ENCODE measurements at places on chromosomes 2 and 18. TPM values are rescaled to one million over a fixed set of nuclear protein-coding genes. Genes with fewer than 3 reads are reported as not detected.

Gene TMEM37
- not detected for total RNA-seq

Gene SPATA3
- total RNA-seq: not detected

Gene GAL3ST2
- total RNA-seq: 0.25 TPM

Gene ITGB1BP1
- 34.8 TPM for total RNA-seq

Gene RAPGEF4
- total RNA-seq: 1.3 TPM

Gene ANKAR
- total RNA-seq: 22.2 TPM

Gene CRACDL
- not detected for total RNA-seq

Gene ELOA2
- total RNA-seq: not detected

Gene LDAH
- 7.4 TPM for total RNA-seq

Gene ORMDL1
- 11.4 TPM for total RNA-seq

Gene STON1
- 24.6 TPM for total RNA-seq

Gene GBX2
- 0.25 TPM for total RNA-seq

Gene CNRIP1
- total RNA-seq: 46.9 TPM
